ENCODE measurements at places on chromosomes 11 and 22.

- DNase-seq: no peak
These were observed 13.7 kb downstream of the DCDC1 start for GRCh38 chr11:31355817-31356216.

DNA sequence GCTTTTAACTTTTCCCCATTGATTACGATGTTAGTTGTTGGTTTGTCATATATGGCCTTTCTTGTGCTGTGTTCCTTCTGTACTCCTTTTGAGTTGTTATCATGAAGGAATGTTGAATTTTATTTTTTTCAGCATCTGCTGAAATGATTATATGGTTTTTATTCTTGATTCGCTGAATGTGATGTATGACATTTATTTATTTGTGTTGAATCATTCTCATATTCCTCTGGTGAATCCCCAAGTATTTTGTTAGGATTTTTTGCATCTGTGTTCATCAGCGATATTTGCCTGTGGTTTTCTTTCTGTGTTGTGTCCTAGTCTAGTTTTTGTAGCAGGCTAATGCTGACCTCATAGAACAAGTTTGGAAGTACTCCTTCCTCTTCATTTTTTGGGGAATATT, 78.2 kb downstream of the GGT1 start:
- no peak for DNase-seq

- DNase-seq: no peak
These were observed 71.3 kb upstream of the FGF3 start for GRCh38 chr11:69890476-69890875.

- no peak for DNase-seq
These were observed 97.0 kb upstream of the LDLRAD3 start for GRCh38 chr11:35846874-35847273.

GRCh38 chr11:119730789-119731386, 1.9 kb upstream of the NECTIN1 start:
- no peak for DNase-seq

GRCh38 chr11:77249427-77249826, 52.1 kb downstream of the GDPD4 start:
- DNase-seq: no peak

DNA sequence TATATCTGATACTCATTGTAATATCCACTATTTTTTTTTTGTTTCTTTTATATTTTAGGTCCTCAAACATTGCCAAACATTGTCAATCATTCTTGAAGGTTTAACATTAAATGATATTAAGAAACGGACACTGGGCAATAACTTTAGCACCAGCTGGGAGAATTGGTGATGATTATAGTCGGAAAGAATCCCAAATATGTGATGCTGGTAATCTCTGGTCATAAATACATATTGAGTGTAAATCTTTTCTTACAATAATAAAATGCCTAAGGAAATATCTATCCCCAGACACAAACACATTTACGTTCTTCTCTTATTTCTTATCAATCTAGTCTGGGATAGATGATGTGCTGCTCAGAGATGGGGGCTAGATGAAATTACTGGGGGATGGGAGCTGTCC, 25.2 kb downstream of the OR51E2 start:
- no peak for DNase-seq

- no peak for DNase-seq
These were observed 716.4 kb downstream of the KCNA4 start for GRCh38 chr11:29300420-29300819.

DNA sequence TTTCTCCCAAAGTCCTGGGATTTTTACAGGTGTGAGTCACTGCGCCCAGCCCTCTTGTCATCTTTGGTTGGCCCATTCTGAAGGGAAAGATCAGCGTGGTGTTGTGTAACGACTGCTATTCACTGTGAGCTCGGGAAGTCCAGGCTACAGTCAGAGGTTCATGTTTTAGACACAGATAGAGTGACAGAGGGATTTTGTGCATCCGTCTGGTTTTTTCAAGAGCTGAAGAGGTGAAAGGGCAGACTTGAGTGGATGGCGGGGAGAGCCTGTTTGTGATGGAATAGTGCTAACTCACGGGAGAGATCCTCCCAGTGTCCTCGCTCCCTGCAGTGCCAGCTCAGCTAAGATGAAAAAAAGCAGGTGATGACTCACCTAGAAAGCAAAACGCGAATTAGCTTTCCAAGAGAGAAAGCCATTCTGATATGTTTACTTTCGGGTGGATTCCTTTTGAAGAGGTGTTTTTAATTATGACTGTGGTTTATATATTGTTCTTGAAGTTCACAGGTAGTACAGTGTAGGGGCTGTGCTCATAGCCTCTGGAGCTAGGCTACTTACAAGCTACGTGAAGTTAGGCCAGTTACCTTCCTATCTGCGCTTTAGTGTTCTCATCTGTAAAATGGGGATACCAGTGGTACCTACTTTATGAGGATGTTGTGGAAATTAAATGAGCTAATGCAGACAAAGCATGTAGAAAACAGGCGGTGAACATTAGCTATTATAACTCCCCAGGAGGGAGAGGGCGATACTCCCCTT, 67.2 kb downstream of the C11orf91 start:
- peak; percentile 68 for DNase-seq

GRCh38 chr22:33720166-33720878, 200.0 kb downstream of the LARGE1 start:
- no peak for DNase-seq

GRCh38 chr11:61542705-61543104, 34.2 kb downstream of the LRRC10B start:
- no peak for DNase-seq

DNA sequence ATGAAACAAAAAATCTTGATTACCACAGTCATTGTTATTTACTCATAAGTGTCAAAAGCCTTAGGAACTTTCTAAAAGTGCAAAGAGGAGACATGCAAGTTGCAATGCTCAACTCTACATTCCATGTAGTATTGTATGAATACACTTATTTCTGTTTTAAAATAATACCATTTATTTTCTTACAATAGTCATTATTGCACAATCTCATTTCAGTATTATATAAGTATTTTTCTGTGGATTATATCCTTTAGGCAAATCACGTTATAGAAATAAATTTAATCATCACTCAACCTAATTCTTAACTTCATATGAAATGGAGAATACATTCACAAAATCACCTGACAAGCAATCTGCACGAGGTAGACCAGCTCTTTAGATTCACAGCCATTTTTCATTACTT, 98.8 kb downstream of the ARHGAP32 start:
- DNase-seq: no peak

GRCh38 chr11:86186386-86186785, 58.2 kb upstream of the EED start:
- no peak for DNase-seq

DNA sequence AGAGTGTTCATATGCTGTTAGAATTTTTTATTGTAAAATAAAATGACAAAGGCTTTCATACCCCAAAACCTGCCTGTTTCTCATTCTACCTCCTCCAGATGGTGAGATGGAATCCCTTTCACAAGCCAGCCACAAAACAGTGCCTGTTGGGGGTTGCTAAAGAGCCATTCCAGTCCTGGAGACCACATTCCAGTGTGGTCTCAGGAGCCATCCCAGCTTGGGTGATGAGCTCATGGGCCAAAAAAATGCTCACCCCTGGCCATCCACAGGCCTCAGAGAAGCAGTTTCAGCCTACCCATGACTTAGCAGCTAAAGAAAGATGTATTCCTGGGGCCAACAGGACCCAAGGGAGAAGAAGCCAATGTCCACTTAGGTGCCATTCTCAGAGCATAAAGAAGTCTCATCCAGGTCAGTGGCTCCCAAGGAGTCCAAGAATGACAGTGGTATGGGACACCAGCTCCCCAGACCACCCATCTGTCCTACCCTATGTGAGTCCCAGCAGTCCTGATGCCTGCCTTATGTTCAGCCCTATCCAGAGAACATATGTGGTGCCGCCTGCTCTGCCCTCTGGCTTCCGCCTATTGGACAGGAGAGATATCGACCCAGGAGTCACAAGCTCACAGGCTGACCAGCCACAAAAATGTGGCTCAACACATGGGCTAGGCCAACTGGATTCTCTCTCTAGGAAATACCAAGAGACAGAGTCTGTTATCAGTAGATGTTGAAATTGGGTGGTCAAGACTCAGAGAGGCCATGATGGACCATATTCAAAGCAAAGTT, 26.4 kb downstream of the C11orf91 start:
- DNase-seq: no peak

- DNase-seq: no peak
These were observed 146.8 kb upstream of the LARGE1 start for GRCh38 chr22:34067031-34067430.

DNA sequence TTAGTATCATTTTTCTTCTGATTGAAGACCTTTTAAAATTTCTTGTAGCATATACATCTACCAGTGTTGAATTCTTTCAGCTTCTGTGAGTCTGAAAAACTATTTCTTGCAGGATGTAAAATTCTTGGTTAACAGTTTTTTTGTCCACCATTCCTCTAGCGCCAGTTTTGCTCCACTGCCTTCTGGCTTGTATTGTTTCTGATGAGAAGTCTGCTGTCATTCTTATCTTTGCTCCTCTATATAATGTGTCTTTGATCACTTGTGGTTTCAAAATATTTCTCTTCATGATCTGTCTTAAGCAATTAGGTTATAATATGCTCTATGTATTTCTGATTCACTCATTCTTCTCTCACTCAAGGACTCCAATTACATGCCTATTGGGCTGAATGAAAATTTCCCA, 152.3 kb downstream of the INSC start:
- DNase-seq: no peak
